HuH-7.5 (cell line): ENCODE measurements at places on chromosomes 7 and 10.

GRCh38 chr10:17037910-17038309 is 91.7 kb downstream of the CUBN start:
- no peak for DNase-seq

DNA sequence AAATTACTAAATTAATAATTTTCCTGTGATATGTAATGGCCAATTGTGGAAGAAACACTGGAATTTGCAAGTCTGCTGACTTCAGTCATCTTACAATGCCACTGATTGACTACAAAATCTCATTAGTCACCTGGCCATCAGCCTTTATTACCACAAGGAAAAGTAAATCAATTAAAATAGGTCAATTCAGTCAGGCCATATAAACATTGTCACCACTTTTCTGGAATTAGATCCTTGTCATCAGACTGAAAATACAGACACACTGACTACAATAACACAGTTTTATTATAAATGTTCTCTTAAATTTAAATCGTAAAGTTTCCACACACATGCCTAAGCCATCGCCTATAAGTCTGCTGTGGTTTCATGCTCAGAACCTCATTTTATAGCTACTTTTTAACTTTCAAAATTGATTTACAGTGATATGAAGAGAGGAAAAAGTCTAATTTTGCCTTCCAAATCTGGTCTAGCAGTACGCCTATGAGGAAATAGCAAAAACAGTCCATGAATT is 54.2 kb downstream of the RTKN2 start:
- DNase-seq, result no peak

DNA sequence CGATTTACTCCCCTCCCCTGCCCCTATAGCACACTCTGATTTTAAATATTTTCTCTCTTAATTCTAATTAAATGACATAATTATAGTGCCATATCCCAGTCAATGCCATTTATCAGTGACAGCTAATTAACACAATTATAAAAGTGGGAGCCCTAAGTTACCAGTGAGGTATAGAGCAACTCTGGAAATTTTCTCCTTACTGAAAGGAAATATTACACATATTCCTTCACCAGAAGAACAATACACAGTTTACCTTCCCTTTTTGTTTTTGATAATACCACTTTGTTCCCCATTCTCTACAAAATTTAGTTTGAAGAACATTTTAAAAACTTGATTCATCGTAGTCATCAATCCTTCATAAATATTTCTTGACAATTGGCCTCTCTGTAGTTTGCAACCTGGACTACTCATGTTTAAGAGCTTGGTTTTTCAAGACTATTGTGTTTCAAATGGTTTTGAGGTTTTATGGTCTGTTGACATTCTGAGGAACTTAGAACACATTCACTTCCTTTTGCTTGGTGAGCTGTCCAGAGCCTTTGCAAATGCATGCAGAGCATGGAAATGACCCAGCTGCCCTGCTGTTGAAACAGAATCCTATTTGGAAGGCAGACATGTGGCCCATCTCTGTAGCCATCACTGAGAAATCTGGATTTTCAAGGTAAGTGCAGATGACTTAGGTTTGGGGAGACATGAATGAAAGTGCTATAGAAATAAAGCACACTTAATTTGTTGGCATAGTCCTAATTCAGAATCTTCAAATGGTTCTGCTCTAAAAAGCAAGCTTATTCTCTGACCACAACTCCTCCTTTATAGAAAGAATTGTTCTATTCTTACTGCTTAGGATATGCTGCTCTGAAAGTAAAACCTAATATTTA is at the start of gene GPR141:
GPR141 (plus strand) TSS at position 521 of the 875 bp plus-strand sequence. CDS start 56,628 bp downstream, outside the sequence.
- DNase-seq, result no peak

DNA sequence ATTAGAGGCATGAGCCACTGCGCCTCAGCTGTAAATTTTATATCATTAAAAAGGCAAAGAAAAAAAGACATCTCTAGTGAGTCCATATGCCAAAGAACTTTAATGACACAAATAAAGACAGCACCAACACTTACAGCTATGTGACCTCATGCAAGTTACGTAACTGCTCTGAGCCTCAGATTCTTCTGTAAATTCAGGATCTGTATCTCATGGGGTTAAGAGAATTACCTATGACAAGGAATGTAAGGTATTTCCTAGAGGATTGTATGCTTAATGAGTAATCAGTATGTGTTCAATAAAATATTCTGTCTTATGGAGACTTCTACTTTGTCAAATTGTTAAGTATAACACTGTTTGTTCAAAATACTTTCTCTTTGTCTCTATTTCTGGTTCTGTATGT is 274.0 kb upstream of the GLI3 start:
- no peak for DNase-seq

- no peak for DNase-seq
Measured at GRCh38 chr7:64599359-64599758, 36.5 kb upstream of the ZNF680 start.

DNA sequence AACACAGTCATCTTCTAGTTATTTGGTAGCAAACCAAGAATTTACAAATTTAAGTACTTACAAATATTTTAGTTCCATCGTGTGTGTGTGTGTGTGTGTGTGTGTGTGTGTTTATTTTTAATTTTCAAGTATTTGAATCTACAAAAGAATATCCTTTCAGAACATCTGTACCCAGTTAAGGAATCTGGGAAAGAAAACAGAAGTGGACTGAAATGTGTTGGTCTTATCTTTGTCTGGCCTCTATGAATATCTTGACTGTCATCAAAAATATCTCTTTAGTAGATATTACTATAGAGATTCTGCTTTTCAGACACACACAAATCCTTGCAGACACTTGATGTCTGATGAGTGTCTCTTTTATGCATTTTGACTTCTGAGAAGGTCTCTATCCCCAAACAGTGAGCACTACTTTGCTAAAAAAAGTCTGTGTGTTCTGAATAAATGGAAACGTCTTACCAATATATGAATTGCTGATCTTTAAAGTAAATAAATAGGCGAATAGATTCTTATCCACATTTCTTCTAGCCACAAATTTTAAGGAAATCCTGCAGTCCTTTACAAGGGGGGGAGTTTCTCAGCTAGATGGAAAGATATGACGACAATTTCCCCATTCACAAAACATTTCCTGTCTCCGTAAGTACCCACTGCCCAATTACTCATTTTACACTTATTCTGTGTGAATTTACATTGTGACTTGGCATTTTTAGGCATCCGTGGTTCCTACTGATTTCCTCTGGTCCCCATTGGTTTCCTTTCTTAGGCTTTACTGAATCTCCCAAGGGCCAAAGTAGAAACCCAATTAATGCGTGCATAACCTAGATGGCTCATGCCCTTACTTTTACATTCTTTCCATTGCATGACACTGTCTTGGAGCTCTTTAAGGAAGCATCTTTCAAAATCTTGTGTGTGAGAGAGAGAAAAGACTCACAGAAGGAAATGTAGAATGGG is 36.0 kb downstream of the NRCAM start:
- no peak for DNase-seq

DNA sequence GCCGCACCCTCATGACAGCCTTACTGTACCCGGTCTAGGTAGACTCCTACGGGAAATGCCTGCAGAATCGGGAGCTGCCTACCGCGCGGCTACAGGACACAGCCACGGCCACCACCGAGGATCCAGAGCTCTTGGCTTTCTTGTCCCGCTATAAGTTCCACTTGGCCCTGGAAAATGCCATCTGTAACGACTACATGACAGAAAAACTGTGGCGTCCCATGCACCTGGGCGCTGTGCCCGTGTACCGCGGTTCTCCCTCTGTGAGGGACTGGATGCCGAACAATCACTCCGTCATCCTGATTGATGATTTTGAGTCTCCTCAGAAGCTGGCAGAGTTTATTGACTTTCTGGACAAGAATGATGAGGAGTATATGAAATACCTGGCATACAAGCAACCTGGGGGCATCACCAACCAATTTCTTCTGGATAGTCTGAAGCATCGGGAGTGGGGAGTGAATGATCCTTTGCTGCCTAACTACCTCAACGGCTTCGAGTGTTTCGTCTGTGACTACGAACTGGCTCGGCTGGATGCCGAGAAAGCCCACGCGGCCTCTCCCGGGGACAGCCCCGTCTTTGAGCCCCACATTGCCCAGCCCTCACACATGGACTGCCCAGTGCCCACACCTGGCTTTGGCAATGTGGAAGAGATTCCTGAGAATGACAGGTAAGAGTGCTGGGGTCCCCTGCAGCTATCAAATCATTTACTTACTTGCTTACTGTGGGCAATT is 8.5 kb upstream of the CHCHD1 start:
- no peak for DNase-seq

DNA sequence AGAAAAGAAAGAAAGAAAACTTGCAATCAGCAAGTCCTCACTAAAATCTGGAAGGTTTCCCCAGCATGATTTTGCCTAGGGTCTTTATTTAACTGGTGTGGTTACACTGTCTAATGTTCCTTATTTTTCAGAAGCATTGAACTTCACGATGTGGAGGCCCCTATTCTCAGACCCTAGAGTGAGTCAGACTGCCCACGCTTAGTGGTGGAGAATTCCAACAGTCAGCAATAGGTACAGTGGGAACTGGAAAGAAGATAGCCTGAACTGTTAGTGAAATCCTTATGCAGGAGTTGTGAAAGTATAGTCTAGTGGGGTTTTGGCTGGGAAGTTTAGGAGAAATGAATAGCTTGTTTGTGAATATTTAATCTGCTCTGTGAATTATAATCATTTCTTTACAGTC is 115.0 kb downstream of the FZD1 start:
- DNase-seq, result no peak

DNA sequence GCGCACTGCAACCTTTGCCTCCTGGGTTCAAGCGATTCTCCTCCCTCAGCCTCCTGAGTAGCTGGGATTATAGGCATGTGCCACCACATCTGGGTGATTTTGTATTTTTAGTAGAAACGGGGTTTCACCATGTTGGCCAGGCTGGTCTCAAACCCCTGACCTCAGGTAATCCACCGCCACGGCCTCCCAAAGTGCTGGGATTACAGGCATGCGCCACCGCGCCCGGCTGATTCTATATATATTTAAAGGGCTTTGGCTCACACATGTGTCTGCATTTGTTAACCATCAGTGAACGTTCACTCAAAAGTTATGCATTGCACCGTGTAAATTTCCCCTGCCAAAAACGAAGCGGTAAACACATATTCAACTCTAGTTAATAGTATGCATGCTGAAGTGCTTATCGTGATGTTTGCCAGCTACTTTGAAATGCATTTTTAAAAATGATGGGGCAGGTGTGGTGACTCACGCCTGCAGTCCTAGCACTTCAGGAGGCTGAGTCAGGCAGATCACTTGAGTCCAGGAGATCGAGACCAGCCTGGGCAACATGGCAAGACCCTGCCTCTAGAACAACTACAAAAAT is 17.7 kb upstream of the WIPI2 start:
- DNase-seq, result no peak

GRCh38 chr7:27750316-27750715 is 10.4 kb downstream of the TAX1BP1 start:
- DNase-seq, result no peak

DNA sequence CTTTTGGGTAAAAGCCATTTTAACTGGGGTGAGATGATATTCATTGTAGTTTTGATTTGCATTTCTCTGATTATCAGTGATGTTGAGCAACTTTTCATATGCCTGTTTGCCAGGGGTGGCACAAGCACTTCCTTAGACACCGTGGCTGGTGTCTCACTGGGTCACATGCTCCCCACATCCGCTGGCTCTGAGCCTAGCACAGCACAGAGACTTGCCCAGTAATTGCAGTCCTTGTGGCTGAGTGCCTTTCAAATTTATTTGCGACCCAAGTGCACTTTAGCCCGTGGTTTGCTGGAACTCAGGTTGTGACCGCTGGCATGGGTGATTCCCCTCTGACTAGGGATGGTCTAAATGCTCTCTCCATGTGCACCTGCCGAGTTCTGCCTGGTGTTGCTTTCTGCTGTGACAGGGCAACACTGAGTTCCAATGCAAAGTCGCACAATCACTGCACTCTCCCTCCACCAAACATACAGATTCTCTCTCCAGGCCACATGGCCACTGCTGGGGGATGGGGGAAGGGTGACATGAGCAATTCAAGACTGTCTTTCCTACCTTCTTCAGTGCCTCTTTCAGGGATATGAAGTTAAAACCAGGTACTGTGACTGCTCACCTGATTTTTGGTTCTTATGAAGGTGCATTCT is 66.5 kb downstream of the ZNF277 start:
- DNase-seq, result no peak

DNA sequence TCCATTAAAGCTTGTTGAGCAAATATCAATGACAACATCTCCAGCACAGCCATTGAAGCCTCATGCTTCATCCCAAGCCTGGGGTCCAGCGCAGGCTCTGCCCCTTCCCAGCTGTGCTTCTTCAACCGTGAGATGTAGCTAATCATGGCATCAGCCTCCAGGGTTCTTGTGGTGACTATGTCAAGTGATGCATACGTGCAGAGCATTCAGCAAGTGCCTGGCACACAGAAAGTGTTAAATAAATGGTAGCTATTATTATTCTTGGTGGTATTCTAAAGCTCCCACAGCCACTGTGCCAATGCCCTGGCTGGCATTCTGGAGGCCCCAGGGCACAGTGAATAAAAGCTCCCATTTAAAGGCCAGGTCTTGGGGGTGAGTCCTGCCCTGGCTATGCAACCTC is 146.6 kb downstream of the WDR11 start:
- DNase-seq, result no peak

DNA sequence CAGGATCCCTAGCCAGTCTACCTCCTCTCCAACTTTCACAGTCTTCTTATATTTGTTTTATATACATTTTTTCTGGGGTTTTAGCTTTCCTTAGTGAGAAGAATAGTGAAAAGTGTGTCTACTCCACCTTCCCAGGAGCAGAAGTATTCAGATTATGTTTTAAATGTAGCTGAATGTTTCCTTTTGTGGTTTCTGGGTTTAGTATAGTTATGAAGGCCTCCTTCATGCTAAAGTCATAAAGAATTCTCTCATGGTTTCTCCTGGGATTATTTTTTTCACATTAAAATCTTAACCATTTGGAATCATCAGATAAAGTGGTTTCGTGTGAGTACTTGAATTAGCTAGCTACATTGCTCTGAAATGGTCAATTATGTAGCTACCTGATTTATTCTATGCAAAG is 50.9 kb downstream of the ANKMY2 start:
- no peak for DNase-seq

- no peak for DNase-seq
Measured at GRCh38 chr10:34584164-34584563, 230.9 kb downstream of the PARD3 start.

DNA sequence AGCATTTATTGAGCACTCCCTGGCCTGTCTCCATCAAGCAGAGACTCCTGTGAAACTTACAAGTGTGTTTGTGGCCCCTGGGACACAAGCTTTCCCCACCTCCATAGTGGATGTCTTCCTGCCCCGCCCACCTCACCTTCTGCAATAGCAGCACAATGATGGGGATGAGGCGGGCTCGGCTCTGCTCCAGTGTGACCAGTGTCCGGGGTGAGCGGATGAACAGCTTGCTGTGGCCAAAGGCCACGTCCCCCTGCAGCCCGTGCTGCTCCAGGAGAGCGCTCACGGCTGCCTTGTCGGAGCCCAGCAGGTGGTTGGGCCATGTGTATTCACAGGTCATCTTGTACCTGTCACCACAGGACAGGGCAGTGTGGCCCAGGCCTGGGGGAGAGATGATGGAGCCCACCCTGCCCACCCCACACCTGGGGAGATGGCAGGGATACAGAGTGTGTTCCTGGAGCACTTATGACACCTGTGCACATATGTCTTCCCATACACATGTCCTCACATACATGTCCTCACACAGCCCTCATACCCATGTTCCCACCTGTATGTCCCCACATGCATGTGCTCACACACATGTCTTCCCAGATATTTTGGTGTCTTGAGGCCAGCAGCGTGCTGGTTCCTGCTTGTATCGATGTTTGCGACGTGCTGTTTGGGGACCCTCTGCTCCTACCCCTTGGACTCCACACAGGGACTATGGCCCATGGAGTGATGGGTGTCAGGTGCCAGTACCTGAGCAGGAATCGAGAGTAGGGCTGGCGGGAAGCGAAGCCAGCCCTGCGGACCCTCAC is 12.7 kb downstream of the MYO1G start:
- DNase-seq, result no peak
